Activated T-helper 17 cell treated with anti-CD3 and anti-CD28 coated beads, Interleukin-2, amount 50 U/mL, for 72 hours (primary cell): ENCODE measurements at places on chromosomes 4 and X.

- no peak for ATAC-seq
These were observed 137.2 kb downstream of the MAGEC1 start for GRCh38 chrX:142040906-142041305.

DNA sequence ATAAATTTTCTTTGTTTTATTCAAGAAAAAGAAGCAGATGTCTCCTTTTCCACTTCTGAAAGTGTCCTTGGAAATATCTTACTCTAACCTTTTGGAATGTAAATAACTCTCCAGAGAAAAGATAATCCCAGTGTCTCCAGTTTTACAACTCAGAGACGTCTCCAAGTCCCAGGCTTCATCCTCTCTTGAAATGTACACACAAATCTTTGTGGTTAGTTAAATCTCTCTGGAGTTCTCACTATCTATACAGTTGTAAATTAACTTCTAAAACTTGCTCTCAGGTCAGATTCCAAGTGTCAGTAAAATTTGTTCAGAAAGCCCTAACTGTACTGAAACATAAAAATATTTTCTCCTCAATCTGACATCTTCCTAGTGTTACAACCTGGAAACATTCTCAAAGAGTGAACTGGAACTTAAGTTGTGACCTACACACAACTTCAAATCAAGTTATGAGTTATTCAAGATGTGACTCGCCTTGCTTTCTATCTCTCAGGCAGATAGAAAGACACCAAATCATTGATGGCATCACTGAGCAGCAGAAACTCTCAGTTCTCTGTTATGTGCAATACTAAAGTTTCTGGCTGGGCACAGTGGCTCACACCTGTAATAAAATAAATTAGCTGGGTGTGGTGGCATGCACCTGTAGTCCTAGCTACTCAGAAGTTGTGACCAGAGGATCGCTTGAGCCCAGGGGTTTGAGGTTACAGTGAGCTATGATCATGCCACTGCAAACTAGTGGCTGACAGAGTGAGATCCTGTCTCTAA, 284.2 kb downstream of the RCHY1 start:
- ATAC-seq = no peak

DNA sequence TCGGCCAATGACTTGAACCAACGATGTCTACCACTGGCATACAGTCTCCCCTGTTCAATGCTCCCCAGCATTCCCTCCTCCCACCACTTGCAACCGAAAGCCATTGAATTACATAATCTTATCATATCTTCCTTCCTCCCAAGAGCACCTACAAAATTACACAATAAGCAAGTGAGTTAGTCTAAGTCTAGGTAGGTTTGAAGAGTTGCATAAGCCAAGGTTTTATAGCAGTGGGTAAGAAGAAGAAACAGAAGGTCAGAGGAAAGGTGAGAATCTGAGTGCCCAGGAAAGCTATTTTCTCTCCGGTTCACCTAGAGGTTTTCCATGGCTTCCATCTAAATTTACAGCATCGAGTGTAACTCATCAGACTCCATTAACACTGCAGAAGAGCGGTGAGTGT, 40.3 kb downstream of the ATP8A1 start:
- no peak for ATAC-seq

- ATAC-seq = no peak
These were observed 33.7 kb upstream of the ANKRD50 start for GRCh38 chr4:124745985-124746801.
